ENCODE measurements at places on chromosomes 6 and 20.

GRCh38 chr6:3283641-3284435, 25.1 kb downstream of the PSMG4 start:
- peak overlapping the region; percentile 19 for H3K27ac ChIP-seq
- no peaks in the 10 kb centered on the region for H3K4me1 ChIP-seq
- H3K36me3 ChIP-seq: peaks cover 4% of the 10 kb centered on the region
- no peak overlapping the region for H3K4me3 ChIP-seq
- DNase-seq: no peak

DNA sequence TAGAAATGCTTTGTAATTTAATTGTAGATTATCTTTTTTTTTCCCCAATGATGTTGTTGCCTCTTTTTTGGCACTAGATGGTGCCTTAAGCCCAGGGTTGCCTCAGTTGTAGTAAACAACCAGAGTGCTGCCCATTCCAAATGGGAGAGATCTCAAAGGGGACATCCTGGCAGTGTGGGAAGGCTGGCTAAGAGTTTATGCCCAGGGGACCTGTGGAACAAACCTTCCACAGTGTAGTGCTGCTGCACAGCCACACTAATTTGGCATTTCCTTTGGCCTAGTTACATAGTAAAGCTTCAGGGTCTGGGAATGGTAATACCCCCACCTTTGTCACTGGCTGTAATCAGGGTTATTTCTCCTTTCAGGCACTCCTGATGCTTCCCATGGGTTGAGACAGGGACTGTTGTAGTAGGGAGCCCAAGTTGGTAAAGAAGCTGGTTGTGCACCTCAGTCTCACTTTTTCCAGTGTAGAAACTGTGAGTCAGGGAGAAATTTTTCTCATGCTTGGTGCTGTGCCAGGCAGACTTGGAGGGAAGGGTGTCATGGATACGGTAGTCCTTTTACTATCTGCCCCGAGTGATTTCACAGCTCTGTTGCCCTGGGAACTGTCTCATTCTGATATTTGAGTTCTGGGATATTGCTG, 177.8 kb upstream of the ECI2 start:
- no peaks in the 10 kb centered on the region for H3K4me1 ChIP-seq
- H3K36me3 ChIP-seq: no peaks in the 10 kb centered on the region
- no peak overlapping the region for H3K4me3 ChIP-seq
- H3K27me3 ChIP-seq: peaks cover 29% of the 10 kb centered on the region

GRCh38 chr20:3997446-3997845, 17.9 kb downstream of the RNF24 start:
- peaks cover 13% of the 10 kb centered on the region for H3K4me1 ChIP-seq
- H3K36me3 ChIP-seq: peaks cover 7% of the 10 kb centered on the region

- H3K4me1 ChIP-seq: peaks cover 40% of the 10 kb centered on the region
- H3K27me3 ChIP-seq: no peaks in the 10 kb centered on the region
- DNase-seq: no peak
- peaks cover 43% of the 10 kb centered on the region for H3K36me3 ChIP-seq
- H3K27ac ChIP-seq: no peak overlapping the region
- H3K4me3 ChIP-seq: no peak overlapping the region
These were observed 145.4 kb downstream of the NFATC2 start for GRCh38 chr20:51397137-51397536.

- H3K27ac ChIP-seq: no peak overlapping the region
- H3K36me3 ChIP-seq: no peaks in the 10 kb centered on the region
- H3K27me3 ChIP-seq: no peaks in the 10 kb centered on the region
- H3K4me3 ChIP-seq: no peak overlapping the region
These were observed 188.9 kb downstream of the PRKN start for GRCh38 chr6:162538643-162539064.

GRCh38 chr6:138979365-138979764, 8.7 kb downstream of the REPS1 start:
- no peak for DNase-seq
- no peak overlapping the region for H3K4me3 ChIP-seq
- no peaks in the 10 kb centered on the region for H3K36me3 ChIP-seq
- peaks cover 25% of the 10 kb centered on the region for H3K4me1 ChIP-seq
